ENCODE measurements at places on chromosomes 1 and 21.

GRCh38 chr1:180230791-180231505 lies 884 bp downstream of the LHX4 start:
- no peak for DNase-seq

DNA sequence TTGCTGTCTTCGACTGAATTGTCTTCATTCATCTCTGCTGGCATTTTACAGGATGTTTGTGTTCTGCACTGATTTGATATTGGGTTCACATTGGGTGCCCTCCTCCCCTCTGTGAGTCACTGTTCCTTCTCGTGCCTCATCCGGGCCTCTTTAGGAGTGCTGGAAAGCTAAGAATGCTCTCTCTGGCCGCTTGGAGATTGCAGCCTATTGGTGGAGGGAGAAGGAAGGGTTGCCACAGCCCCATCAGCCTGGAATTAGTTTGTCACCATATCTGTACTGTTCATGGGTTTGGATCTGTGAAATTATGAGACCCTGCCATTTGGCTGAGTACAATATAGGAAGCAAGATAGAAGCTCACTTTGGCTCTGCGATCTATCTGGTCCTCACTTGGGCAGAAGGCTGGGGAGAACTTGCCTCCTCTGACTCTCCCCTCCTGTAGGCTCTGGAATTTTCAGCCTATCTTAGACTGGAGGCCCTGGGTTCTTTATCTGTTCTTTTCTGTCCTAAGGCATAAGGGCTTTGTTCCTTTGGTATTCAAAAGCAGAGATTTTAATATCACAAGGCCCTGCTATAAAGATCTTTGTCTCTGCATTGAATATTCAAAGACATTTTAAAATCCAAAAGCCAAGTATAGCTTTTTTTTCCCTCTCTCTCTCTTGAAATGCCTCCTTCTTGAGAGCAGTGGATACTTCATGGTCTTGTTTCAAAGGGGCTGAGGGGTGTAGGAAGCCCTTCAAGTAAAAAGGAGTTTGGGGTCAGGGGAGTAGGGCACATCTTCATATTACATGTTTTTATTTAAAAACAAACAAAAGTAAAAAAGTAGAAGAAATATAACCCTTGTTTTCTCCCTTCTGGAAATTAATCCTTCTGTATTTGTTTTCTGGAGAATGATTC lies 347.9 kb downstream of the ZP4 start:
- DNase-seq, result no peak

- peak; percentile 96 for DNase-seq
These were observed 29.8 kb downstream of the TEX35 start for GRCh38 chr1:178542554-178543289.

GRCh38 chr1:181310560-181310959 lies 172.8 kb upstream of the CACNA1E start:
- DNase-seq, result no peak

- no peak for DNase-seq
These were observed 42.7 kb upstream of the SLC16A1 start for GRCh38 chr1:112998592-112999235.

- no peak for DNase-seq
These were observed 9.0 kb upstream of the IFNGR2 start for GRCh38 chr21:33394260-33394659.

GRCh38 chr1:154076413-154076812 lies 78.5 kb downstream of the NUP210L start:
- no peak for DNase-seq

DNA sequence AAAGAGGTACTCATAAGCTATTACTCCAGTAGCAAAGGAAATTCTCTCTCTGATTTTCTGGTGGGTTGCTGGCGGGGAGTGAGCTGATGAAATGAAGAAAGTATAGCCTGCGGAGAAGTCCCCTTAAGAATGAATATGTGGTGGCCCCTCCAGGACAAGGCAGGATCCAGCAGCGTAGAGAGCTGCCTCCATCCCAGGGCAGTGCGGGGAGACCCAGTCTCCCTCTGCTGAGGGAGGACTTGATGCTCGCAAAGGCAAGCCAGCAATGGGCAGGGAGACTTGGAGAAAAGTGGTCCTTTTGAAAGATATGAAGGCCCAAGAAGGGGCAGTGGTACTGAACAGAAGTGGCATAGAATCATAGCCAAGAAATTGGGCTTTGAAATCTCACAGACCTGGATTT lies 106.0 kb upstream of the SLC44A3 start:
- DNase-seq, result no peak

DNA sequence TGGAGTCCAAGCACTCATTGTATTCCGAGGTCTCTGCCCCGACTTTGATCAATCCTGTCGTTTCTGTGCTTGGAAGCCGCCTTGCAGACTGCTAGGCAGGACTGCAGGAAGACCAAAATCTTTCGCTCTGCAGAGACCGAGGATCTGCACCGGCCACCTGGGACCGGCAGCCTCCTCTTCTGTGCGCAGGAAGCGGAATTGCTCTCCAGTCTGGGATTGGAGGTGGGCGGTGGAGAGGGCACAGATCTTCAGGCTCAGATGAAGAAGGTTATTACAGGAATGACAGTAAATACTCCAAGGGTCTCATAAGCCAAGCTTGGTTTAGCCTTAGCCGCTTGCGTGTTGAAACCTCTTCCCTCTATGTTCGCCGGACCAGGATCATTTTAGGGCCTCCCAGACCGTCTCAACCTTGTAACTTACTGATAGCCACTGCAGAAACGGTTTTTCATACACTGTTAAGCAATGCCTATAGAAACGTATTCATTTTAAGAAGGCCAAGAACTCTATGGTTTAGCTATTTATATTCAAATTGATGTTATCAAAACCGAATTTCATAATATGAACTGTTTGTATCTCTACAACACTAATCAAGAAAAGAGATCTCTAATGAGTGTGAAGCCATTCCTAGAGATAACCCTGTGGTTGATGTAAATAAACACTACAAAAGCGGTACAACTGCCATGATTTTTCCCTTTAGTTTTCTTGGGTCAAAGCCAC lies 1.1 kb downstream of the MIA3 start:
- DNase-seq, result peak; percentile 18

DNA sequence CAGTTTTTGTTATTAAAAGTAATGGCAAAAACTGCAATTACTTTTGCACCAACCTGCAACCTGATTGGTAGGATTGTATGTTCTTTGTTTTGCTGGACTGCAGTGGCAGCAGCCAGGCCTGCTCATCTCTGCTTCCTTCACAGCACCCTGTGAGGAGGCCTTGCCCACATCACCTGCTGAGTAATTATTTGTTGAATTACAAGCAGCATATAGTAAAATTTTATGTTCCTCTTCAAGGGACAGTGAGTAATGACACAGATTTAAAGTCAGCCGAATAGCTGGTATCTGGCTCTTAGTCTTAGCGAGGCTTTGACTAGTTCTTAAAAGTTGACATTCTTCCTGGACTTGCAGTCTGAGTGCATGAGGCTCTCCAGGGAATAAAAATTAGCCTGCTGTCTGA lies 435.1 kb downstream of the PRDM2 start:
- no peak for DNase-seq

- DNase-seq, result peak; percentile 52
These were observed 28.1 kb downstream of the SPSB1 start for GRCh38 chr1:9320520-9321479.

DNA sequence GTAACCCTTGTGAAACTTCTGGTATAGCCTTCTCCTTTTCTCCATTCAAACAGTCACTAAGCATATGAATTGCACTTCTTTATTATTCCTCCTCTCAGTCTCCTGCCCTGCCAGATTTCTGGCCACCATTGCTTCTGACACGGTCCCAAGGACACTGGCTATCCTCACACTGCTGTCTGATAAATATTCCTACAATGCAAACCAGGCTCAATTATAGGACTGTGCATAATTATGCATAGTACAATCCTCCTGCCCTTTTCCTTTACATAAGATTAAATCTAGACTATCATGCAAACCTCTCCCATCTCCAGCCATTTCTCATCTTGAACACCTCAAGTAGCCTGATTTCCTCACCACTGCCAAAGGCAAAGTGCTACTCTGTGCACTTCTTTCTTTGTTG lies 704.3 kb upstream of the ADAMTS5 start:
- no peak for DNase-seq

- DNase-seq, result no peak
These were observed 33.3 kb downstream of the BMP8A start for GRCh38 chr1:39524591-39525365.

DNA sequence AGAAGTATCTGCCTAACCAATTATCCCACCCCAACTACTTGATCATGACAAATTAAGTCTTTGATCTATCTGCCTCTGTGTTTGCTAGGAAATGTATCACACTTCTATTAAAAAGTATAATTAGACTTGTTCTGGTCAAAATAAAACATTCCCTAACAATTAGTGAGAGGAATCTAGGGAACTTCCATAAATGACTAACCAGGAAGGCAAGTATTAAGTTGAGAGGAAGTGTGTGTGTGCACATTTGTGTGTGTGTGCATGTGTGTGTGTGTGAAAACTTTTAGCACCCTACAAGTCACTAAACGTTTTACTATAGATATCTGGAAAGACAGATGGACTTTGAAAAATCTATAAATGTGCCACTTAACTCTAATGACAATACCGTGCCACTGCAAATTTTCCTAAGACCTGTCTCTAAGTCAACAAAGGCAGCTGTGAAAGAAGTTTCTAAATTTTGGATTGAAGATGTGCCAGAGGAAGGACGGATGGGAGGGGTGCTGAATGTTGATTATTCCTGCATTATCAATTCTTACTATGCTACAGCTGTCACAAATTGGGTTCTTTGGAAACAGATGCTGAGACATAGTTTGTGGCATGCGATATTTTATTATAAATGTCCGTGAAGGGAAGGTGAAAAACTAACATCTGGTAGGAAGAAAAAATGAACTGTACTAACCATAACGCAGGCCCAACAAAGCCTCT lies 567.1 kb downstream of the PTPRC start:
- DNase-seq, result no peak

- peak; percentile 77 for DNase-seq
These were observed 59.3 kb downstream of the H3-3A start for GRCh38 chr1:226121587-226122400.

- peak; percentile 34 for DNase-seq
These were observed 13.8 kb downstream of the PSEN2 start for GRCh38 chr1:226884116-226884625.

DNA sequence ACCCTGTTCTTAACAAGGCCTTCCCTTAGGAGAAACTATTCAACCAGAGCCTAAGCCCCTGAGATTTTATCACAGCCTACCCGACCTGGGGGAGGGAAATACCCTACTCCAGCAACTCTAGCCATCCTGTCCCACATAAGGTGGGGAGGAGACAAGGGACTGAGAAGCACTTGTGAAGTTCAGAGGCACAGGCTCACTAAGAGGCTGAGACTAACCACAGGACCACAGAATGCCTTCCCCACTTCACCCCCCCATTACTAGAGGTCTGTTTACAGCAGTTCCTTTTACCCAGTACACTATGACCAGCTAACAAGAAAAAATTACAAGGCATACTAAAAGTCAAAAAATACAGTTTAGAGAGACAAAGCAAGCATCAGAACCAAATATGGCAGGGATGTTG lies 86.8 kb downstream of the TEX35 start:
- DNase-seq, result no peak

GRCh38 chr1:34800214-34800613 lies 7.4 kb downstream of the GJA4 start:
- no peak for DNase-seq

- DNase-seq, result no peak
These were observed 89.6 kb downstream of the DISP1 start for GRCh38 chr1:222904451-222904850.

DNA sequence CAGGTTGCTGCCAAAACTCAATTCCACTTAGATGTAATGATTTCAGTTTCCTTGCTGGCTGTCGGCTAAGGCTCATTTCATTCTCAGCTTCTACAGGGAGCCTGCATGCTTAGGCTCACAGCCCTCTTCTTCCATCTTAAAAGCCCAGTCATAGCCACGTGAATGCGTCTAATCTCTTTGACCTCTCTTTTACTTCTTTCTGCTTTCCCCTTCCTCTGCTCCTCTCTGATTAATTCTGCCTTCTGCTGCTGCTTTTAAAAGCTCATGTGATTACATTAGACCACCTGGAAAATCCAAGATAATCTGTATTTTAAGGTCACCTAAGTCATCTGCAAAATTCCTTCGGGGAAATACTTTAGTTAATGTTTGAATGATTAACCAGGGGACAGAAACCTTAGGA lies 812.8 kb upstream of the BRINP3 start:
- DNase-seq, result peak; percentile 38

DNA sequence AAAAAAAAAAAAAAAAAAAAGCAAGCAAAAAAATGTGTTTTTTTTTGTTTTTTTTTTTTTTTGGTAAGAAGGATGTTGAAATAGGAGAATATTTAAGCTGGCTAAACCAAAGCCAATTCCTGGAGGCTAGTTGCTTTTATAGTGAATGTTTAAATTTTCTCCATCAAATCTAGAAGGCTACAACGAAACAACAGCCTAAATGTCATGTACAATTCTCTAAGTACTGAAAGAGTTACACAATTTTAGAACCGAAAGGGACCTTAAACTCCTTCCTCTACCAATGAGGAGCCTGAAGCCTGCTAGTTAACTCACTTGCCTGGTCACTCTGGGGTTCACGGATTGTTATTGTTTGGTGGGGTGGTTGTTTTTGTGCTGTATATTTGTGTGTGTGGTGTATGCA lies 3.5 kb downstream of the WLS start:
- DNase-seq, result no peak
